ENCODE measurements at places on chromosomes 11 and 22.

DNA sequence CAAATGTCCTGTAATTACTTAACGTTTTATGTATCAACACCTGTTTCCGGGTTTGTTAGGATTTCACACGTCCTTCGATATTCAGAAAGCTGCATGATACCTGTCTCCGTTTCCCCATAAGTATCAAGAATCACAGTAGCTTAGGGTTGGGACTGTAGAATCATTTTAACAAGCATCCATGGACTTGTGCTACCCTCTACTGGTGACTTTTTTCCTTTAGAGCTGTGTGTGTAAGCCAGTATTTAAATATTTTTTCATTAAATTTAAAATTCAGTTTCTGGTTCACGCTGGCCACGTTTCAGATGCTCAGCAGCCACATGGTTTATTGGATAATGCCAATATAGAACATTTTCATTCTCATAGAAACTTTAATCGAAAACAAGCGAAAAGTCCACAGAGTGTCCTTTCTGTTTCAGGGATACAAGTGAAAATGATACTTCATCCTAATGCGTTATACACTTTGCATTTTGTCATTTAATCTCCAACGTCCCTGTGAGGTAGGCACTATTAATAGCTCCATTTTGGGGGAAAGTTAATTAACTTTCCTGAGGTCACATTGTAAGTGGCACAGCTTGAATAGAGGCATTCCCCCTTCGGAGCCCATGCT is 61.5 kb upstream of the SLC25A18 start:
- DNase-seq: no peak

GRCh38 chr22:36252754-36253522 is at the start of gene APOL1:
Gene APOL1 (plus strand): TSS chr22:36253133. CDS start chr22:36254956, 1,823 bp downstream.
- peak; percentile 53 for DNase-seq

GRCh38 chr22:26406118-26406517 is 22.9 kb upstream of the ASPHD2 start:
- DNase-seq: no peak

DNA sequence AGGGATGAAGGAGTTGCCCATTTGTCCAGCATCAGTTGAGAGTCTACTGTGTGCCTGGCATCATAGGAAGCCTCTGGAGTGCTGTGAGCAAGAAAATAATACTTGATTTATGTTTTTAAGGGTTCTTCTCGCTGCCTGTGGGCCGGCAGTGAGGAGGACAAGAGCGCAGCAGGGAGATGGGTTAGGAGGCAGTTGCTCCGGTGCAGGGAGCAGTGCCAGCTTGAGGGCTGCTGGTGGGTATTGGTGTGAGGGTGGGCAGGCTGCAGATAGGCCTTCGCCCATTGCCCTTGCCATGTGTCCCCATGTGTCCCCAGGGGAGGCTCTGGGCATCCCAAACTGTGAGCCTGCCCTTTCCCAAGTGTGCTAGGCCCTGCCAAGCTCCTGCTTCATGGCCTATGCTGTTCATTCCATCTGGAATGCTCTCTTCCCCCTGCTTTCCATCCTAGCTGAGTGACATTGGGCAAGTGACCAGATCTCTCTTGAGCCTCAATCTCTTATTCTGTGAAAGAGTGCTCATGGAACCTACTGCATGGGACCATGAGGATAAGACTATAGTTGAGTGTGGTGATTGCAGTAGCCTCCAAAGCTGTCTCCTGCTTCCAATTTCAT is 19.8 kb downstream of the BMAL1 start:
- no peak for DNase-seq

All from activated CD4-positive, alpha-beta T cell treated with anti-CD3 and anti-CD28 coated beads, Interleukin-2, amount 50 U/mL, for 24 hours (primary cell).